ENCODE measurements at places on chromosomes 3 and 15.

GRCh38 chr3:140541975-140542653 is 135.8 kb upstream of the TRIM42 start:
- DNase-seq = no peak

GRCh38 chr3:185070491-185071286 is 82.2 kb downstream of the C3orf70 start:
- no peak for DNase-seq

GRCh38 chr15:43771816-43772215 is 5.0 kb downstream of the ELL3 start:
- no peak for DNase-seq

- no peak for DNase-seq
These were observed 99.4 kb downstream of the DHX36 start for GRCh38 chr3:154224866-154225265.

DNA sequence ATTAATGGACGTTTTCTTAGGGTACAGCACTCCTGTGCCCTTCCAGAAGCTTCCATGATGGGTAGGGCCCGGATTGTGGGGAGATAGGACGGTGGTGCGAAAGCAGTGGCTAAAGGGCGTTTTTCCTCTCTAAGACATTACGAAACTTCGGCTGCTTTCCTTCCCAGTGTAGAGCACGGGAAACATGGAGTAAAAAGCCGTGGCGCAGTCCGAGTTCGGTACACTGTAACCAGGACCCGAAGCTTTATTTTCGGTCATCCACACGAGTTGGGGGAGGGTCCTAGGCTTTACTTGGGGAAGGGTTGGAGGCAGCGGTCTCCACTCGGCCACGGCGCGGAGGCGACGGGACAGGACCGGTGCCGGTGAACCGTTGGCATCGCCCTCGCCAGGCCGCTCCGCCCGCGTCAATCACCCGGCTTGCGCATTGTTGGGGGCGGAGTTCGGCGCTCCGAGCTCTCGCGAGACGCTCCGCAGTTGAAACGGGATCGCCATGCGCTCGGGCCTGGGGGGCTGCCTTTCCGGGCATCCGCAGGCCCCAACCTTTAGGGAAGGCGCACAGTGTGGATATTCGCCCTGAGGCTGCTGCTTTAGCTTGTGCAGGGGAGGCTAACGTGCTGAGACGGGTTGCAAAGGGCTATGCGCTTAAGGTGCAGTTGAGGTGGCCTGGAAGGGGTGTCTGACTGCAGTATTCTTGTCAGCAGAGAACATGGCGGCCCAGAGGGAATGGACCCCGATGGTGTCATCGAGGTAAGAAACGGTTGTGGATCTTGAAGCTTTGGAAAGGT is 546 bp downstream of the EIF4A2 start:
- DNase-seq = peak; percentile 59

- DNase-seq = no peak
These were observed 191.1 kb downstream of the WNT5A start for GRCh38 chr3:55296030-55296429.
